ENCODE measurements at places on chromosomes 12 and 14. TPM values are rescaled to one million over a fixed set of nuclear protein-coding genes. Genes with fewer than 3 reads are reported as not detected.

KRT77 gene
- 0.06 TPM for total RNA-seq

DNA sequence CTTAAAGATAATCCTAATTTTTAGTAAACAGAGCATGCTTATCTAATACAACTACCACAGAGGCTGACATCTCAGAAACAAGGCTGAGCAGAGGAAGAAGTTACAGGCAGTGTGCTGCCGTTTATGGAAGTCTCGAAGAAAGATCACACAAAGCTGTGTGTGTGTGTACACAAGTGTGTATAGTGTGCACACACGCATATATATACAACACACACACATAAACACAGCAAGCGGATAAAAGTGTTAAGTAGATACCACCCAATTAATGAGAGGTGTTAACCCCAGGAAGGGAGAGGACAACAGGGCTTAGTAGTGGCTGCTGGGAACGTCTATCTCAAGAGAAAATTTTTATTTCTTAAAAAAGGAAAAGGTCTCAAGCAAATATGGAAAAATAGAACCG, 15.3 kb downstream of the CCDC88C start:
- no peak for DNase-seq

- no peak for DNase-seq
Observed at GRCh38 chr12:111585690-111586089, 13.4 kb downstream of the ATXN2 start.

- DNase-seq: no peak
Observed at GRCh38 chr14:67557118-67557517, 24.0 kb downstream of the PLEKHH1 start.

DNA sequence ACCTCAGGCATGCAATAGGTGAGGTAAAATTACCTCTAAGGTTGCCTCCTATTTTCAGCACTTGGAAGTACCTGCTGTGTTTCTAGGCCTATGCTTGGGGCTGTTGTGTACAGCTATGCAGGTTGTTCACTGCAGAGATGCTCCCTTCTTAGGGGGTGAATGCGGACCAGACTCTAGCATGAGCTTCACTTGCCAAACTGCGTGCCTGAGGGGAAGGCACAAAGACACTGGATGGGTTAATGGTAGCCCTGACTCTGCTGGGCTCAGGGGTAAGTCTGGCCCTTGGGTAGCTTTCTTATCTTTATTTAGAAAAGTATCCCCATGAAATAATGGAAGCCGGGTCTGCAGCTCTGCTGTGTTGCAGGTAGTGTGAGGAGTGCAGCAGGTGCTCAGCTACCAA, 35.7 kb downstream of the B4GALNT3 start:
- DNase-seq: no peak

DNA sequence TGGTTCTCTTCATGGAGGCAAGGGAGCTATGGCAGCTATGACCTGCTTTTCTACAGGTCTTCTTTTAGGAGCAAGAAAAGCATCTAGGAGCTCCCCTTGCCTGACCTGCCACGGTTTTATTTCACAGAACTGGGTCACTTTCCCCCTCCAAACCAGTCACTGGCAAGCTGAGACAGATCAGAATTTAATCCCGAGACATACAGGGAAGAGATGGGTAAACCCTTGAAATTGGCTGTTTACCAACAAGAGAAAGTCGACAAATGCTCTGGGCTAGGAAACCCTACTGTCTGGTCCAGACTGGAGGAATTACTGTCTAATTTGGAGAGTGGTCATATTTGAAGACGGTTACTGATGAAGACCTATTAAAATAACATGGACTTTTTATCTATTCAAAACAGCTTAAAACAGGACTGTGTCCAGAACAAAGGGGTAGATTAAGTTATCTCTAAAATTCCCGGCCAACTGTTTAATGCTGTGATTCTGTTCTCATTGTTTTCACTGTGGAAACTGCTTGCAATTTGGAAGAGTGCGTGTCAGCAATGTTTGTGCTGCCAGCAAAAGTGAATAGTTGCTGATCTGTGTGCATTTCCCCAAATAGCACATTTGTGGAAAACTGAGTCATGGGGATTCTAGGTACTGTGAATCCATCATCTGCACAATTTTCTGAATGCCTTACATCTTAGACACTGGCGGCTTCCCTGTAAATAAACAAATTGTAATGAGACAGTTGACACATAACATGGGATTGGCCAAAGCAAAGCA, 73.4 kb upstream of the EEA1 start:
- DNase-seq: peak; percentile 75

AMHR2 gene
- 0.50 TPM for total RNA-seq

CLMN gene
- 8.3 TPM for total RNA-seq

NFATC4 gene
- 10.8 TPM for total RNA-seq

- DNase-seq: no peak
Observed at GRCh38 chr12:70042675-70043074, 200.6 kb upstream of the CNOT2 start.

ISM2 gene
- 1.8 TPM for total RNA-seq
